SJCRH30 (cell line): ENCODE measurements at places on chromosomes 16 and 17. TPM values are rescaled to one million over a fixed set of nuclear protein-coding genes. Genes with fewer than 3 reads are reported as not detected.

ANKS4B gene
- total RNA-seq: 0.02 TPM in 1 of 2 replicates, not detected in the other

TMEM100 gene
- 1.0 and 1.3 TPM in 2 replicates for total RNA-seq

DNA sequence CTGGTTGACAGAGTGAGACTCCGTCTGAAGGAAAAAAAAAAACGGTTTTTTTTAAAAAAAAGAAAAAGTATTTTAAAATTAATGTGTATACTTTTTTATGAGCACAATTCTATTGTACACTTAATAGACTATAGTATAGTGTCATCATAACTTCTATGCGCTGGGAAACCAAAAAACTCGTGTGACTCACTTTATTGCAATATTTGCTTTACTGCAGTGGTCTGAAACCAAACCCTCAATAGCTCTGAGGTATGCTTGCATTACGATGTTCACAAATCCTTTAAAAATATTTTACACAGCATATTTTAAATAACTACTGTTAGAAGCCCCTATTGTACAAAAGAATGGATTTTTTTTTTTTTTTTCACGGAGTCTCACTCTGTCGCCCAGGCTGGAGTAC lies 12.4 kb upstream of the MAP2K6 start:
- no peak for DNase-seq

DNA sequence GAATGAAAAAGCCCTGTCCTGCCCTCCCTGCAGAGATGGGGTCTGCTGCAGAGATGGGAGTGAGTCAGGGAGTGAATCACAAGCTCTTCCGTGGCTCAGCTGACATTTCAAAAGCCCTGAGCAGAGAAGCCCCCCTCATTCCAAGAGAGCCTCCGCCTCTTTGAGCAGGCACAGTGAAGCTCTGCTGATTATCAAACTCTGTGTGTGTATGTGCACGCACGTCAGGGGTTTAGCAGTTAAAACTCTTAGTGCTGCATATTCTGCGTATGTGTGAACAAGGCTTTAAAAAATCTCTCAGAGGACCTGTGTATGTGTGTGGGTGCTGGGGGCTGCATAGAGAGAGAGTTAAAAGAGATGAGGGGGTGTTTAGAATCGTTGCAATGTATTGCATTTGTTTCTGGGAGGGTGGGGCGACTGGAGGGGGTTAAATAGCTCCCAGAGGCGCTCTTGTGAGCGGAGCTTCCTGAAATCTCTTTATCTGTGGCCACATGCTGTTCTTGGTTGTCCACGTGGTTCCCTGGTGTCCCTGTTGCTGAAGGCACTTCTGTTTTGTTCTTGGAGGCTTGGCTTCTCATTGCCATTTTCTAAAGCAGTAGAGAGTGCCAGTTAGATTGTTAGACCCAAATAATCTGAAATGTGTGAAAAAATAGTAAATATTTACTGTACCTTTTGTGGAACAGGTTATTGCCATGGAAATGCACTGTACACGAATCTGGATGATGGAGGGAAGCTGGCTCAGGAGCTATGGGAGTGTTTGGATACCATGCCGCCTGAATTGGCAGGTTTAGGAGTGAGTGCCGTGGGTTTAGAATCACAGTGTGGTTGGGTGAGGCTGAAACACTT lies 116.6 kb downstream of the PRKCB start:
- DNase-seq: no peak

GPR142 gene
- not detected in 2 replicates for total RNA-seq

DNA sequence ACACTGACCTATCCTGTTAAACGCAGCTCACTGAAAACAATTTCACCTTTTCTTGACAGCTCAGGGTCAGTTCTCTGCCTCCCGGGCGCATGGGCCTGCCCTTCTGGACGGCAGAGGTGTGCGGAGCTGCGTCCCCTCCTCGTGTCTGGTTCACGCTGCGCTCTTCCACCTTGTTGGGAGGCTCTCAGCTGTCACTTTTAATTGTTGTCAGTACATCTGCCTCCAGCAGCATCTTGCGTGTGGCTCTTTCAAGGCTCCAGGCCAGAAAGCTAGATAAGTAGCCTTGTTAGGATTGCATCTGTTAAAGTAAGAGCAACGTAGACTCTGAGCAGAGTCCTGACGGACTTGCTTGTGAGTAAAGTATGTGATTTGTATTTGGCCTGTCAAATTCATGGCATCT lies 59.4 kb downstream of the MGAT5B start:
- DNase-seq: no peak

GRCh38 chr17:82752371-82753200 lies 721 bp downstream of the TBCD start:
- DNase-seq: peak; percentile 78

GRCh38 chr16:68227183-68227793 lies 8.6 kb downstream of the ESRP2 start:
- no peak for DNase-seq

GRCh38 chr16:16938980-16939379 lies 531.8 kb downstream of the XYLT1 start:
- no peak for DNase-seq

GRCh38 chr16:78147911-78148401 lies 48.5 kb downstream of the WWOX start:
- peak; percentile 10 for DNase-seq

DNA sequence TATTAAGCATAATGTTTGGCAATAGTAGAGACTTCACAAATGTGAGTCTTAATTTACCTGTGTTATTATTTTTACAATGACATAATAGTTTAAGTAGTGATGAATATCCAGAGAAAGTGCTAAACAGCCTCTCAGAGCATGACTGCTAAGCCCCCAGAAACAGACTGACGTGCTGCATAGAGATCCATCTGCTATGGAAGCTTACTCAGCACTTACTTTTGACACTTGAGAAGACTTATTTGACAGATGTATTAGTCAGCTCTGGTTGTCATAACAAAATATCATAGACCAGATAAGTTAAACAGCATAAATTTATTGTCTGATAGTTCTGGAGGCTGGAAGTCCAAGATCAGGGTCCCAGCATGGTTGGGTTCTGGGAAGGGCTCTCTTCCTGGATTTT lies 334.9 kb upstream of the MON1B start:
- no peak for DNase-seq

GRCh38 chr16:85917959-85918358 lies 19.0 kb downstream of the IRF8 start:
- no peak for DNase-seq

DNA sequence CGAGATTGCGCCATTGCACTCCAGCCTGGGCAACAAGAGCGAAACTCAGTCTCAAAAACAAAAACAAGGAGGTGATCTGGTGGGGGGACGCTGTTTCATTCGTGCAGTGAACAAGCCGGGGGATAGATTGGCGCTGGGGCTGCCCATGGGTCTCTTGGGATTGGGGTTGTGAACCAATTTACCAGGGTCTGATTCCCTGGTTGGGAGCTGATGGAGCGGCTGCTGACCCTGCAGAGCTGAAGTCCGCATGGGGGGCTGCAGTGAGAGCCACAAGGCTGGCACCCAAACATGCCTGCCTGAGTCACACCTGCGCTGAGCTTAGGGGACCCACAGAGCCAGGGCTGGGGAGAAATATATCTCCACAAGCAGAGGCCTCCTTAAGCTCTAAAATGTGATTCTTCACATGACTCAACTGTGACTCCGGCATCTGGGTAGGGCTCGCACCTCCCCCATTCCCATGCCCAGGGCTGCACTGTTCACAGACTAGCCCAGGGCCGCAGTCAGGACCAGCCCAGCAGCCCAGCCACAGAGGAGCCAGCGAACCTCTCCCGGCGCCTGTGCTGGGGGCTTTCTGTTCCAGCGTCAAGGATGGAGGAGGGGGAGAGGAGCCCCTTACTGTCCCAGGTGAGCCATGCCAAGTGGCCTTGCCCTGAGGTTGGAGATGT lies 5.0 kb downstream of the TSPAN10 start:
- DNase-seq: no peak

DNA sequence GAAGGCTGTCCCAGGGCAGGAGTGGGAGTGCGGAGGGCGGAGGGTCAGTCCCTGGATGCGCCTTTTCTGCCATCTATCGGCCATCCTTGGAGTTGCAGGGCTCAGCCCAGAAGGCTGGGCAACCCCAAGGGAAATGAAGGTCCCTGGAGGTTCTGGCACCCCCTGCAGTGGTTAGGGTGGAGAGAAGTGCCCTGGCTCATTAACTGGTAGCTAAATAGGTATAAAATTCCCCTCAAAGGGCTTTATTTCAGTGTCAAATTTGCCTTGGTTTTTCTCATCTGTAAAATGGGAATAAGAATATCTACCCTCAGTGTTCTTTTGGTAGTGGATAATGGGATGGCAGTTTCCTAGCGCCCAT lies 22.4 kb downstream of the C17orf75 start:
- DNase-seq: peak; percentile 75

GRCh38 chr16:4938683-4939030 lies 1.7 kb upstream of the PPL start:
- no peak for DNase-seq

KRTAP4-4 gene
- not detected in 2 replicates for total RNA-seq

DNA sequence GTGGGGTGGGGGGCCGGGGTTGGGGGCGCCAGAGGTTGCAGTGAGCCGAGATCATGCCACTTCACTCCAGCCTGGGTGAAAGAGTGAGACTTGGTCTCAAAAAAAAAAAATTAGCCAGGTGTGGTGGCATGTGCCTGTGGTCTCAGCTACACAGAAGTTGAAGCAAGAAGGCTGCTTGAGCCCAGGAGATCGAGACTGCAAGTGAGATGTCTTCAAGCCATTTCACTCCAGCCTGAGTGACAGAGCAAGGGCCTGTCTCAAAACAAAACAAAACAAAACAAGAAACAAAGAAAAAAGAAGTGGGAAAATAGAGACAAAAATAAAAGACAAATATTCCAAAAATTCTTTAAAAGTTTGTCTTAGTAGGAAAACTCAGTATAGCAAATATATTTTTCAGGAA lies 135.1 kb upstream of the CORO6 start:
- no peak for DNase-seq

GRCh38 chr17:50579399-50579798 lies 18.9 kb downstream of the CACNA1G start:
- DNase-seq: no peak

DNA sequence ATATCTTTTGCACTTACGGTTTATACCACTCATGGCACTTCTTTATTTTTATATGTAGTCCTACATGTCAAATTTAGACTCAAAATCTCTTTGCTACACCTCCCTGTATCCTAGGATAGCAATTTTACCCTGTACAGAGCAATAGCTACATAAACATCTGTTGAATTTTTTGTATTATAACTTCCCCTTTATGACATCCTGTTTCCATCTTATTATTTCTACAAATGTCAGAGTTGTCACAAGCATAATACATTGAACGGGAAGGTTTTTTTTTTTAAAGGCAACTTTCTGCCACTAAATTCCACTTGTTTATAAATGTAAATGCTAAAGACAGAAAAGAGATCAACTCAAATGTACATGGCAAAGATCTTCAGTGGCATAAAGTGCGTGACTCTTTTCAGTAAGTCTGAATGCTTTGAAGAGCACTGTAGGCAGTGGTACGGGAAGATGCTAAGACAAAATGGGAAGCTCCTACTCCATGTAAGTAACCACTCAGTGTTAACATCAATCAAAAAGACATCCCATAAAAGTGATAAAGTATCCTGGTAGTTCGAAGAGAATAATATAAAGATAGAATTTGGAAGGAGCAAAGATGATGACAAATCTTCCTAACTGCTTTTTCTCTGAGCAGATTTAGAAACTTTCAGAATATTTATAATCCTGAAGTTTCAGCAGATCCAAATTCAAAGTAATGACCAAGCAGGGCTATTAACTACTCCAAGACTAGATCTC lies 26.8 kb downstream of the GNA13 start:
- DNase-seq: no peak

SOX8 gene
- total RNA-seq: 141 and 144 TPM in 2 replicates

DNA sequence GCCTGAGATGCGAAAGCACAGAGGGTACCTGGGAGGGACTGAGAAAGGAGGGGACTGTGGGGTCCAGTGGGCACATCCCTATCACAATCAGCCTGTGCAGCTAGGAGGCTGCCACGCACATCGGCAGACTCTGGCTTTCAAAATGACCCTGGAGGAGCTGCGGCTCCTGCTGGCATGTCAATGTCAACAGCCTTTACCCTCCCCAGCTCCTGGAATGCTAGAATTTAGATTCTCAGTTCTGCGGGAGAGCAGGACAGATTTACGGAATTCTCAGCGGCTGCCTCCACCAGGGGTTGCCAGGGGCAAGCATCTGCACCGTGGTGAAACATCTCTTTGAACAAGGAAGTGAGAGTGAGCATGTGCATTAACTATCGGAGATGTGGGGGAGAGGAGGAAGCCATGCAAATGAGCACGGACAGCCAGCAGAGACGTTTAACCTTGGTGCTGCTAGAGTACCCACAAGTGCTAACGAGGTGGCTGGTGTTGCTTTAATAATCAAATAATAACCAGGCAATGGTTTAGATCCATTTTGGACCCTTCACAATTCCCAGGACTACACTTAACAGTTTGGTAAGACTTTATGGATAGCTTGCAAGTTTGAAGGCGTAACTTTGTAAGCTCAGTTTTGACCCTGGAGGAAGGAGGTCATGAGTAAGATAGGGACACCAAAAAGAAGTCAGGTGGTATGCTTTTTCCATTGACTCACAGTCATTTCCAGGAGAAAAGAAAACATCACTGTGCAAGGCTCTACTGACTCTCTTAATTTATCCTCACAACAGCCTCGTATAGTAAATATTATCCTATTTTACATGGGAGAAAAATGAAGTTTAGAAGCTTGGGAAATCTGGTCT lies 54.1 kb downstream of the XYLT1 start:
- no peak for DNase-seq
